ENCODE measurements at places on chromosomes 16 and 17.

GRCh38 chr17:44059101-44059892, 7.2 kb downstream of the LSM12 start:
- DNase-seq, result no peak

DNA sequence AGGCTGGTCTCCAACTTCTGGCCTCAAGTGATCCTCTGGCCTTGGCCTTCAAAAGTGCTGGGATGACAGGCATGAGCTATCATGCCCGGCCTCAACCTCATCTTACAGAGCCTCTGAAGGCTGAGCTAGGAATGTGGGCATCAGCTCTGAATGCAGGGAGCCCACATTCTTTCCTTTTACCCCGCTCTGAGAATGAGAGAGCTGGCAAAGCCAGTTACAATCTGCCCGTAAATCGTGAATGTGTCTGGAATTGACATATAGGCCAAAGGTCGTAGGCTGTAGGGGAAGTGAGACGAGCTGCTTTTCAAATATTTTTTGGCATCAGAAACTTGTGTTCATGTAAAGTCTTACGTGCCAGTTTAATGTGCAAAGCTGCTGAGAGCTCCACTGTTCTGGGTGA, 4.5 kb downstream of the TMEM238L start:
- no peak for DNase-seq

DNA sequence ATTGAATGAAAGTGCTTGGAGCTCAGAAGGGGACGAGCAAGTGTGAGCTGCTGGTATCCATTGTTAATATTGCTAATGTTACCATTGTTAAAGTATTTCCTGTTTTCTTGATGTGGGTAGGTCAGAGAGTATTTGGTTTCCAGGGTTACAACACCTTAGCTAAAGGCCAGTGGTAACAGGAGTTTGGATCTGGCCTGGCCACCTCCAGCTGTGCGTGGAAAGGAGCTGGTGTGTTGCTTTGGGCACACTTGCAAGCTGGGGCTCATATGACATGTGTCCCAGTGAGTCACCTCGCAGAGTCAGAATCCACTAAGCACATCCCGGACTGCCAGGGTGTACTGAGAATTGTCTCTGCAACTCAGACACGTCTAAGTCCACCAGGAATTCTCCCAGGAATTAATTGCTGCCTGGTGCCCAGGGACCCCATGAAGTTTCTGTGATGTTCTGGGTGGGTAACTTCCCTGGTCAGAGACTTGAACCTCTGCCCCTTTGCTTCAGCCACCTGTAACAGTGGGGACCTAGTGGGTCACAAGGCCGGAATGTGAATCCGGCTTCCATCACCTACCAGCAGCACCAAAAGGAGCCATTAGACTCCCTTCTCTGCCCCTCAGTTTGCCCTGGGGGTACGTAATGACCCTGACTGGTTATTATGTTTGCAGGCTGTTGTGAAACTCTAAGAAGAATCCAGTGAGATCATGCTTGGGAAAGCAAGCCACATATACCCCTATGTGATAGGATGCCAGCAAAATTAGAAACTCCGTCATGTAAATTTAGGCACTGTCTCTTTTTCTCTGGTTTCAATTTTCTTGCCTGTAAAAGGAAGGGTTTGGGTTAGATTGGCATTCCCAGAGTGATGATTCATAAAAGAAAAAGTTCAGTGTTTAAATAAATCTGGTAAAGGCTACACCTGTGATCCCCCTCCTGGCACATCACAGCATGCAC, 12.8 kb downstream of the SLC6A2 start:
- no peak for DNase-seq

- no peak for DNase-seq
Measured at GRCh38 chr16:70271696-70272095, 17.6 kb downstream of the AARS1 start.

DNA sequence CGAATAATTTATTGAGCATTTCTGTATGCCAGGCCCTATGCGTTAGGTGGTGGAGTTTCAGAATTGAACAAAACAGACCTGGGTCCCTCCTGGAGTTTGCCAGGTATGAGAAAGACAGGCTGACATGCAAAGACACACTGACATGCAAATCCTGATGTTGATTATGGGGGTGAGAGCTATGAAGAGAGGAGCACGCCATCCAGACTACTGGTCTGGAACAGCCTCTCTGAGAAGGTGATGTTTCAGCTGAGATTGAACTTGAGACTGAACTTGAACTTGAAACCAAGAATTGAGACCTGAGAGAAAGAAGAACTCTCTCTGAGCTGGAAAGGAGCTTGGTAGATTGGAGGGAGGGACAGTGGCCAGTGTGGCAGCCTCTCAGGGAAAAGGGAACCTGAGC, 14.2 kb upstream of the CACNG4 start:
- DNase-seq, result no peak

DNA sequence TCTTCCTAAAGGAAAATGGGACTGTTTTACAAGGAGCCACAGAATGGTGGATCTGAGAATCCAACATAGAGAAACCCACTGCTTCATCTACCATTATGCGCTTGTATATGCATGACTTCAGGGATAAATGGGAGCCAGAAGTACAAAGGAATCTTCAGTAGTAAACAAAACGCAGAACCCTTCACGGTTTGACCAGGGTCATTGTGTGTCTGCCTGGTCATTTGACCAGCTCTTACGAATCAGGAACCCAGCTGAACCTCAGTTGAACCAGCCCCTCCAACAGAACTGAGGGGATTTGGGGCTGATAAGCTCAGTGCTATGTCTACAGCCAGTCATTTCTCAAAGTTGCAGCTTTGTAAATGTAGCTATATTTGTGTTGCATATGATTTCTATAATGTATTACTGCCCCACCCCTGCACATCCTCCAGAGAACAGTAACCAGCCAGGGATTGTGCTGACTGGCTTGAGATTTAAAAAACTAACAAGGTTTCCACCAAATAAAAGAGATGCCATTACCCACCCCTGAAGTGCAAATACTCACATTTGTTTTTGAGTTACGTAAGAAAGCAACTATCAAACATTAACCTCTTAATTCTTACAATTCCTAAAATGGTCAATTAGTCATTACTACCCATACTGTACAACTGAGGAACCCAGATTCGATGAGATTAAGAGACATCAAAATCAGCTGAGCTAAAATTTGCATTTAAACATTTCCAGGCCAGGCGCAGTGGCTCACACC, 6.3 kb downstream of the CMTM4 start:
- no peak for DNase-seq

DNA sequence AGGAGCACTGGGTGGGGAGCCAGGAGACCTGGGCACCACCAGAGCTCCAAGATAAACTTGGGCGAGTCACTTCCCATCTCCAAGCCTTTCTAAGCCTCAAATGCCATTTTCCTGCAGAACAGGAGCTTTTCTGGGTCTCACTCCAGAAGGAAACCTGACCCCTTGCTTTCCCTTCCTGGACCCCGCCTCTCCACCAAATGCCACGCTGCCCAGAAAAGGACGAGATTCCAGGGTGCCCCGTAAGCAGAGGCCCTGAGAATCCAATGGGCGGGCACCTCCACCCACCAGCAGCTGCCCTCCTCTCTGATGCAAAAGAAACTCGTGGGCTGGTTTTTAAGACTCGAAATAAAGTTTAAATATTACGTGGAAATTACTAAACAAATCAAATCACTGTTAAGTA, 31.3 kb downstream of the ZNF423 start:
- DNase-seq, result no peak

Measured in activated naive CD4-positive, alpha-beta T cell treated with anti-CD3 and anti-CD28 coated beads, Interleukin-2, amount 10 ng/mL, durations not matched to agents 7 days and 5 days (primary cell).